ENCODE measurements at places on chromosomes 12 and 14.

GRCh38 chr14:22890416-22890815 is 7.4 kb downstream of the REM2 start:
- DNase-seq, result no peak

- DNase-seq, result no peak
Measured at GRCh38 chr14:74360163-74360562, 11.9 kb downstream of the VRTN start.

GRCh38 chr14:67831113-67831512 is 11.5 kb downstream of the RAD51B start:
- DNase-seq, result no peak

- DNase-seq, result no peak
Measured at GRCh38 chr14:91295276-91295845, 50.9 kb upstream of the GPR68 start.

GRCh38 chr12:95435355-95435754 is 38.6 kb upstream of the METAP2 start:
- DNase-seq, result no peak

DNA sequence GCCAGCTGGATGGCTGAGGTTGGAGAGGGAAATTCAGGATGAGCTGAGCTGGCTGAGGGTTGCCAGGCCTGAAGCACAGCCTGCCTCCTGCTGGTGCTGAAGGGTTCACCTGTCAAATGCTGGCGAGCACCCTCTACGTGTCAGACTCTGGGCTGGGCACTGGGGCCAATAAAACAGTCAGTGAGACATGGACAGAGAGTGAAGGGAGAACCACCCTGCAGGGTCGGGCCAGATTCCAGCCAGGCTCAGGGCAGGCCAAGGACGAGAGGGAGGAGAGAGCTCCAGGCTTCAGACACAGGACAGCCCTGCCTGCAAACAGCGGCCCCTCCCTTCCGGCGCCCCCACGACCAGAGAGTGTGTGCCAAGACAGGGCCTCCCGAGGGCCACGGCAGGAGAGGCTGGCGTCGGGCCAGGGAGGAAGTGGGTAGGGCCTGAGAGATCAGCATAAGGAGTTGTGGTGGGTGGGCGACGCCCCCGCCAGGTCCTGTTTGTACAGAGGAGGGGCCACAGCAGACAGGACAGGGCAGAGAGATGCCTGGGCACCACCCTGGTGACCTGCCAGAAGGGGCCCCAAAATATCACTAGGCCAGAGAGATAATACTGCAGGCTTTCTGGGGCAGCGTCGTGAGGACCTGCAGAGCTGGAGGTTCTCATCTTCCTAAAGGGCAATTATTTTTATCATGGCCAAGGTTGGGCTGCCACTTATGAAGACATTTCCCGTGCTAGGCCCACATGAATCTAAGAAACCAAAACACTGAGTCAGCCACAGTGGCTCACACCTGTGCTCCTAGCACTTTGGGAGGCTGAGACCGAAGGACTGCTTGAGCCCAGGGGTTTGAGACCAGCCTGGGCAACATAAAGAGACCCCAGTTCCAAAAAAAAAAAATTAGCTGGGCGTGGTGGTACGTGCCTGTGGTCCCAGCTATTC is 73.1 kb upstream of the GPR68 start:
- DNase-seq, result peak; percentile 85

DNA sequence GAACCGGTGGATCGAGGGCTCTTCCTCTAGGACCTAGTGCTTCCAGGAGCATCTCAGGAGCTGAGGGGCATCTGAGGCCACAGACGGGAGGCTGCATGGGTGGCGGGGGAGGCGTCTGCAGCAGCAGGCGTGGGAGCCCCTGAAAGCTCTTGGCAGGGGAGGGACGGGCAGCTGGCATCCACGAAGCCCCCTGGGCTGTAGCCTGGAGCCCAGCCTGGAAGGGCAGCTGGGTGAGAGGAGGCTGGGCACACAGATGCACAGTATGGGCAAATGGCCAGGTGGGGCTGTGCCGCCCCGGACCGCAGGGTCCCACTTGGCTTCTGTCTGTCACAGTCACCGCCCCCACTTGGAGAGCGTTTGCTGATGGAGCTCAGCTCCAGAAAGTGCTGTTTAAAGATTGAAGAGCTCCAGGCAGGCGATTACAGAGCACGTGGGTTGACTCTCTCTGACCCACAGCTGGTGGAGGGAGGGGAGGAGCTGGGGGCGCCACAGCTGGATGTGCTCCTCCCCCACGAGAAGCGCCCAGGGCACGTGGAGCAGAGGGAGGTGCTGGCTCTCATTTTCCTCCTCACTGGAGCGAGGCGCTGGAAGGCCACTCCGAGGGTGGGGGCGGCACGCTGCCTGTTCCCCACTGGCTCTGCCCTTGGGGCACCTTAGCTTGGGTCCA is 155.0 kb upstream of the C14orf180 start:
- no peak for DNase-seq

GRCh38 chr12:47781479-47782371 is 8.7 kb downstream of the SLC48A1 start:
- no peak for DNase-seq

- no peak for DNase-seq
Measured at GRCh38 chr12:65961190-65962035, 137.1 kb downstream of the HMGA2 start.

All from HL-60 (cell line).